Epithelial cell of proximal tubule (primary cell): ENCODE measurements at places on chromosomes 7 and 10. TPM values are rescaled to one million over a fixed set of nuclear protein-coding genes. Genes with fewer than 3 reads are reported as not detected.
A peak's percentile ranks its signal among the peaks of the same experiment; 100 is the strongest.

Gene OPN4
- total RNA-seq: not detected in 2 replicates

Gene IFIT1B
- 0.36 TPM in 1 of 2 replicates, not detected in the other for total RNA-seq

Gene NXPH1
- total RNA-seq: not detected in 2 replicates

Gene UPK3B
- total RNA-seq: not detected in 2 replicates

- no peak for DNase-seq
These were observed 369.9 kb downstream of the WDR11 start for GRCh38 chr10:121221072-121221471.

DNA sequence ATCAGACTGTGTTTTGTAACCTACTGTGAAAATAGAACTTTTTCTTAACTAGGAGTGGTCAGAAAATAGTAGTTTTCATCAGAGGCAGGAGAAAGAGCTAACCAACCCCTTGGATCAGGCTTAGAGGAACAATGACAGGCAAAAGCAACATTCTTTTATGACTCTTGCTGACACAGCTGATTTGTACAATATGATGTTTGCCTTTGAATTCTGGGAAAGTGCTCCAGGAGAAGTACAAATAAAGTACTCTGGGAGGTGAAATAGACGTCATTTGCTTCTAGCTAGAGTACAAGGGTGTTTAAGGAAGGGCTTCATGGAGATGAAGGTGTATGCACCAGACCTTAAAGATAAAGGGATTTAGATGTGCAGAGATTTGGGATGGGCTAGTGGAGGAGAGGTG, 75.1 kb upstream of the KIAA1217 start:
- DNase-seq: no peak

DNA sequence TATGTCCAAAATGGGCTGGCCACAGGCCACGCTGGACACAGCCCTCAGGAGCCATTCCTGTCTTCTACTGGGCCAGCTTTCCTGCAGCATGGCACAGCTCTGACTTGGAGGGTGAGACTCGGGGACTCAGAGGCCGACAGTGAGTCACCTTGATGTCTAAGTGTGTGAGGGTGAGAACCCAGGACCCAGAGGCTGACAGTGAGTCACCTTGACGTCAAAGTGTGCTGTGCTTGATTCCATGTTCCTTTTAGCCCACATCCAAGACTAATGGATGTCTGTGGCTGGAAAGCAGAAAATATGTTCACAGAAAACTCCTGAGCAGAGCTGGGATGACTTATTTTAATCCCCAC, 6.0 kb upstream of the FAM170B start:
- DNase-seq: peak; percentile 48

- DNase-seq: no peak
These were observed 6.4 kb downstream of the SDK1 start for GRCh38 chr7:3307435-3307834.

DNA sequence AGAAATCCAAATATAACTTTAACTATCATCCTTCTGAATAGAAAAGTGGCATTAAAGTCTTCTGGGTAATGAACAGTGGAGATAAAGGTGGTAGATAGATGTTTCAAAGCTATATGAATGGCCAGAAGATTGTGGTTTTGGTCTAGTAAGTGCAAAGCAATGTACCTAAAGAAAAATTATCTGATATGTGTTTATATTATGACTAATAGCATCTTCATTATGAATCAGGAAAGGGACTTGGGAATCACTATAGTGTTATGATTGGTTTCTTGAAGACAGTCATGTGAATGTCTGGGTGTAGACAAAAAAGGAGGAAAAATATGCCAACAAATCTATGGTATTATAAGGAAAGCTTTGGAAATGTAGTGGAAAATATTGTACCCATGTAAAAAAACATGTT, 3.0 kb downstream of the ZNF518A start:
- DNase-seq: no peak

GRCh38 chr10:62583876-62584615, 209.9 kb downstream of the ZNF365 start:
- no peak for DNase-seq

DNA sequence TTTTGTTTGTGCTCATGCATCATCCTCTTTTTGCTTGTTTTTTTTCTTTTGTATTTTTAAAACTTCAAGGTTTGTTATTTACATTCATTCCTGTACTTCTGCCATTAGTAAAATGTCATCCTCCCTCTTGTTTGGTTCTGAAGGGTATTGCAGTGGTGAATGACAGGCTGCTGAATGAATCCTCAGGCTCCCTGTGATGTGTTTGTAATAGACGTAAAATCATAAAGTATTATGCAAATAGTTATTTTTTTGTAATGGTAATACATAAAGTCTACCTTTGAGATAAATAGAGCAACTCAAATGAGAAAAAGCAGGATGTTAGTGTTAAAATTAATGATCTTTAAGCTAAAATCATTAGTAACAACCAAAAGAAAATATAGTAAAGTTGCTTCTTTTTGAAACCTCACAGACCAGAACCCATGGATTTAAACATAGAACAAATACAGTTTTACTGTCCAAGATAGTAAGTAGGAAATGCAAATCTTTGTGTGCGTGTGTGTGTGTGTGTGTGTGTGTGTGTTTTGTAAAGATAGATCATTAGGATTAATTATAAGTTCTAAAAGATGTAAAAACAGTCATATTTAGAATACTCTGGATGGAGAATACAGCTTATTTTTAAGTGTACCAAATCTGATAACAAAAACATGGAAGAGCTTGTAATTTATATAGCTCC, 4.5 kb downstream of the GLCCI1 start:
- no peak for DNase-seq

DNA sequence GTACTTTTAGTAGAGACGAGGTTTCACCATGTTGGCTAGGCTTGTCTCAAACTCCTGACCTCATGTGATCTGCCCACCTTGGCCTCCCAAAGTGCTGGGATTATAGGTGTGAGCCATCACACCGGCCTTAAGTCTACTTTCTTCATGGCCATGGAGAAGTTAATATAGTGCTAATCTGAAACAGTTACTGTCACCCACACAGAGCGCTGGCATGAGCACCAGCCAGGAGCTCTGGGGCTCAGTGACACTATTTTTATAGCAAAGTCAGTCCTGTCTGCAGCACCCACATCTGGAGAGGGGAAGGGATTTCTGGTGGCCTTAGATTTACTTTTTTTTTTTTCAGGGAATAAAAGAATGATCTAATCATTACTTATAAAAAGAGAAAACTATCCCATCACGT, 21.3 kb downstream of the DNAJC12 start:
- no peak for DNase-seq

DNA sequence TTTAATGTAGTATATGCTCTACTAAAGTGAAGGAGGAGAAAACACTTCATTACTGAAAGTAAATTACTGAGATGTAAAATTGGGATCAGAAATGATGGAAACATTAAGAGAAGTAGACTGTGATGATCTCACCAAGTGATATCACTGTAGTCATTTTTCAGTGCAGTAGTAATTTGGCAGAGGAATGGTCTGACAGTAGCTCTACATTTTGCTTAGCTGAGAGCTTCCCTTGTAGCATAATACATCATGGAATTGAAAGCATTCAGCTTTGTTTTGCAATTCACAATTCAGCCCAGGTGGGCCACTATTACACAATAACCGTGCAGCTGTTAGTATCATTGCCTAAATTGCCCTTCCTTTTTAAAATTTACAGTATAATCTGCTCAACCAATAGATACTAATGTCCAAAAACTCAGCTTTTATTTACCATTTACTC, 19.4 kb upstream of the CABCOCO1 start:
- DNase-seq: no peak

DNA sequence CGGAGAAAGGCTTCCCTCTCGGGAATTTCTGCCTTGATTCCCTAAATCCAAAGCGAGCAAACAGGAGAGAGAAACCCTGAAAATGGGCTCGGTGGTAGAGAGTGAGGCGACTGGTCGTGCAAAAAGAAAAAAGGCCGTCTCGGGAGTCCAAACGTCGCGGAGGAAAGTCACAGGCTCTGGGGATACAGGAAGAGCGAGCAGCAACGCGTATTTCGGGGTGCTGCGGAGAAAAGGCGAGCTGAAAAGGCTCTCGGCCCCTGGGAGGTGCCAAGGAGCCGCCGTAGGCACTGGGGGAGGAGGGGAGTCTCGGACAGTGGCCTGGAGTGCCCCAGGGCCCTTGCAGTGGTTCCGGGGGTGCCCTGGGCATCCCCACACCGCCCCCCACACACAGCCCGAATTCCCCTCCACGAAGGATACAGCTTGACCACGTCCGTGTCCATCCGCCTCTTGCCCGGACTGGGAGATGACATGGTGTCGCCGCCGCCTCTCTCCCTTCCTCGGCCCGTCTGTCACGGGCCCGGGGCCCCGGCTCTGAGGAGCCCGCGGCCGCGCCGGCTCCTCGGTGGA, 591 bp downstream of the UBE2H start:
- DNase-seq: no peak

- no peak for DNase-seq
These were observed 25.2 kb downstream of the OGDH start for GRCh38 chr7:44631458-44632115.

DNA sequence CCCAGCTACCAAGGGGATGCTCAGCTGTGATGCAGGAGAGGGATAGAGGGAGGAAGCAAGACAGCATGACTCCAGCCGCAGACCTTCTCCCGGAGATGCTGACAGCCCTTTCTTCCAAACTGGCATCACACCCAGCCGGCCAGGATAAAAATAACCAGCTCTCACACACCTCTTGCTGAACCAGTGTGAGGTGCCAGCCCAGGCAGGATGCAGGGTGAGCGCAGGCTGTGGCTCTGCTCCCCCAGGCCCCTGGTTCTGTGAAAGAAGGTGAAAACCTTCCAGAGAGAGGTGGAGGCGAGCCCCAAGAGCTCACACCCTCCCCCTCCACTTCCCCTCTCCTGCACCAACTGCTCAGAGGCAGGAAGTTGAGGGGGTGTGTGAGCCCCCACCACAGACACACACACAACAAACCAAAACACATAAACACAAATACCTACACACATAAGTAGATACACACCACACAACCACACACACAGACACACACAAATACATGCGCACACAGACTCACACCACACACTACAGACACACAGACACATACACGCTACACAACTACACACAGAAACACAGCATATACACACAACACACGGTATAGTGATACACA, 4.0 kb downstream of the GPR15LG start:
- no peak for DNase-seq

DNA sequence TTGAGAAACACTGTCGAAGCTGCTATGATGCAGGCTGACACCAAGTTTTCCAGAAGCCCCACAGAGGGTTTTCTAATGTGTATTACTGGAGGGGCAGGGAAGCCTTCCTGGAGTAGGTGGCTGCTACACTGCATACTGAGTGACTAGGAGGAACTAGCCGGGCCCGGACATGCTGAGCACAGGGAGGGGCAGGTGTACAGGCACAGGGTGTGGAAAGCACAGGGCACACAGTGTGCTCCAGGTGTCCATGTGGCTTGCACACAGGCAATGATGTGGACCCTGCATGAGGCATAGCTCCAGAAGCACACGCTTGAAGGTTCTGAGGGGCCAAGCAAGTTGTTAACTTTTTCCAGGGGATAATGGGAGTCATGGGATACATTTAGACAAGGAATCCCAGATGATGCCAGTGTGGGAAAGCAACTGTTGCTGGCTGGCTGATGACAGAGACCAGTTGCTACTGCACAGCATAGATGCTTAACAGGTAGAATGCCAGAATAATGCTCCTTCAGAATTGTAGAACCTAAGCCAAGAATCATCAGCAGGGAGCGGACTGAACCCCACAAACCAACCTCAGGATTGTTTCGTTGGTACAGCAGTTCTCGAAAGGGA, 14.6 kb downstream of the DHX32 start:
- DNase-seq: no peak

GRCh38 chr10:49393301-49393700, 2.6 kb downstream of the DRGX start:
- no peak for DNase-seq
